ENCODE measurements at places on chromosomes 3 and 15. TPM values are rescaled to one million over a fixed set of nuclear protein-coding genes. Genes with fewer than 3 reads are reported as not detected.

ATP2B2 gene
- total RNA-seq, result not detected

SPINT1 gene
- total RNA-seq, result 8.5 TPM

PEX5L gene
- total RNA-seq, result not detected

SERINC4 gene
- 0.46 TPM for total RNA-seq

LINS1 gene
- 41.7 TPM for total RNA-seq

SNURF gene
- 2.5 TPM for total RNA-seq

FRMD4B gene
- 8.0 TPM for total RNA-seq

MUC20 gene
- total RNA-seq, result 0.54 TPM

IL17RD gene
- 0.05 TPM for total RNA-seq
